Activated CD4-positive, alpha-beta T cell treated with anti-CD3 and anti-CD28 coated beads, Interleukin-2, amount 50 U/mL, for 24 hours (primary cell): ENCODE measurements at places on chromosomes 2 and 18.

DNA sequence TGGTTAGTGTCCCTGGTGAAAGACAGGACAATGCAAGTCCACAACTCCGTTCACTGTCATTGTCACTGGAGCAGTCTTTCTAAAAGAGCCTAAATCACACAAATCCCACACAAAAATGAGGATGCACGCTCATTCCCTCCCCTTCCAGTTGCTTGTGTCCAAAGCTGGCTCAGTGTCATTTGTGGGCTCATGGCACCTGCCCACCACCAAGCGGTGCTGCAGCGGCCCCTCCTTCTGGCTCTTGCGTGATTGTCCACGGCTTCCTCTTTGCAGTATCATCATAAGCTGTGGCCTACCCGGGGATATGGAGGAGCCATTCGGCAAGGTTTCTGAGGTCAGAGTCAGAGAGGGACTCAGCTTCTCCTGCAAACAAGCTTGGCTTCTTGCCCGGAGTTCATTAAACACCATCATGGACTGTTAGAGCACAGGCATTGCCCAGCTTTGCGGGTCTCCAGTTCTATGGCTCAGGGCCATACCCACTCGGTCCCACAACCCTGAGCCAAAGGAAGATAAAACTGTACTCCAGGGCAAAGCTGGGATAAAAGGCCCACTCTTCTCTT, 179.4 kb upstream of the AGAP1 start:
- DNase-seq = no peak

GRCh38 chr2:156663757-156664409, 227.7 kb downstream of the GPD2 start:
- DNase-seq = no peak

- DNase-seq = no peak
Measured at GRCh38 chr18:44609181-44609941, 71.3 kb upstream of the SETBP1 start.

GRCh38 chr2:86002375-86002774, 103.3 kb downstream of the POLR1A start:
- DNase-seq = no peak
